NCI-H2227 treated with DMSO at 0.1 percent for 48 hours (cell line): ENCODE measurements at places on chromosomes 6 and 20.
A peak's percentile ranks its signal among the peaks of the same experiment; 100 is the strongest.

GRCh38 chr6:14210663-14211561 lies 93.3 kb downstream of the CD83 start:
- DNase-seq: peak; percentile 94

GRCh38 chr20:8132484-8133309 lies 631 bp downstream of the PLCB1 start:
- no peak for DNase-seq

DNA sequence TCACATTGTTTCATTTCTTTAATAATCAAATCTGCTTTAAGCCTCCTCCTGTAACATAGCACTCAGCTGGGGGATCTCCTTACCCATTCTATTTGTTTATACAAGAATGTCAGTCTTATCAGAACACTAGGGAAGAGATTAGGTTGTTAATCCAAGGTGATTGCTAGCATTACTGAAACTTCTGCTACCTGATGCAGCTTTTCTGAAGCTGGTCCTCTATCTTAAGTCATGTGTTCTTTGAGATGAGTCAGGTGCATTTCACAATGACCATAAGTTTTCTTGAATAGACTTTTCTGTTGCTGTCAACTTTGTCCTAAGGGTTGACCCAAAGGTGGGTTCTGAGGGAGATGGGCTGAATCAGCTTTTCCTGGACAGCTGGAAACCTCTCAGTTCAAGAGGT lies 60.7 kb upstream of the SYNCRIP start:
- DNase-seq: no peak

DNA sequence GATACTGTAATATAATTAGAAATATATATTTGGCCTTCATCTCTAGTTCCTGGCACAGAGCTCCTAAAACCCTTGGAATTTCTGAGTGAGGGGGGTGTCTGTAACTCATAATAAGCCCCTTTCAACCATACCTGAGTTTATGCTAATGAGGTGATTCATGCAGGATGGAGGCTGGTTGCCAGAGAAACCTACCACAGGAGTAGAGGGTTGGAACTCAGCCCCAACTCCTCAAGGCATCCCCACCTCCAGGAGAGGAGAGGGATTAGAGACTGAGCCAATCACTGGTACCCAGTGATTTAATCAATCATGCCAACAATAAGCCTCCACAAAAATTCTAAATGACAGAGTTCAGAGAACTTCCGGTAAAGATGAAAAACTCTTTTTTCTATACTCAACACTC lies 17.5 kb downstream of the UQCC1 start:
- no peak for DNase-seq

DNA sequence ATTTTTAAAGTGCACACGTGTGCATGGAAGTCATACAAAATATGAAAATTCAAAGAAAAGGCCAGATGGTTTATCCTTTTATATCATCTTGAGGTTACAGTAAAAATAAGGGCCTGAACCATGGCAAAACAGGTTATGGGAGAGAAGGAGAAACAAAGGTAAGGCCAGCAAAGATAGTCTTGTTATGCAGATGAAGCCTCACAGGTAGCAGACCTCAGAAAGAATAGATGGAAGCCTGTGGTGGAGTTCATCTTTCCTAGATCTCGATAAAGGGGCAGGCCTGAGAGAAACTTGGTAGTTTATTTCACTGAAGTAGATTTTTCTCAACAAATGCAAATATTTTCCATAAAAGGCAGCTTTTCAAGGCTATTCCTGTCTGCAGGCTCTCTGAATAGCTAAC lies 693.8 kb downstream of the KHDRBS2 start:
- DNase-seq: no peak

DNA sequence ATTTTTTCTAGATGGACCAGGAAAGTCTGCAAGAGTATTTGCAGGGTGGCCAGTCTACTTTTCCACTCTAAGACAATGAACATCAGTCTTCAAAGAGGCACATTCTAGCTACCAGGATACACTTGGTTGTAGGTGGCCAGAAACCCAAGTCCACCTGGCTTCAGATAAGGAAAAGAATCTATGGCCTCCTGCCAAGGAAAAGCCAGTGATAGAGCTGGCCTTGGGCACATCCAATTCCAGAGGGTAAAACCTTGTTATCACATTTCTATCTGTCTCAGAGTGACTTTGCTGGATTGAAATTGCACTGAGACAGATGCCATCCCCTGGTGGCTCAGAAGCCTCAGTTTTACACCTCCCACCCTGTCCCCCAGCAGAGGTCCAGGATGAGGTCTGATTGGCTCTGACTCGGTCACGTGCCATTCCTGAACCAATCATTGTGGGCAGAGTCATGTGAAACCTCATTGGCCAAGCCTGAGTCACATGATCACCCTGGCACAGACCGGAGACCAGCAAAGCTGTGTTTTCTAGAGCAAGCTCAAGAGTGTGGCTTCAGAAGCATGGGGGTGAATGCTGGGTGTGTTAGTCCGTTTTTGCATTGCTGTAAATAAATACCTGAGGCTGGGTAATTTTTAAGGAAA lies 497.4 kb upstream of the SULF2 start:
- DNase-seq: no peak

DNA sequence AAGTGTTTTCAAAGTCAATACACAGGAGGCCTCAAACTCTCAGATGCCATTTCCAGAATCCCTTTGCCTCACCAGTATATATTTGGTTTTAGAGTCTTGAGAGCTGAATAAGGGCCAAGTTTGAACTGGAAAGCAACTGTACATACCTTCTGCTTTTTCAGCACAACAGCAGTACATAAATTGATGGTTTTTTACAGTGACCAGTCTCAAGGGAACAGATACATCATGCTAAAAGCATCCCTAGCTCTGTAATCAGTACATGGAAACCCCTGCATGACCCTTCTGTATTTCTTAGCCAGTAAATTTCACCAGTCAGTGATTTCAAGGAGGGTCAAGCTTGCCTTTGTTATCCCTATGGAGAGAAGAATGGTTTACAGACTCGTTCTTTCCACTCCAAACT lies 40.6 kb upstream of the ECHDC1 start:
- peak; percentile 14 for DNase-seq

GRCh38 chr6:161152907-161153662 lies 120.8 kb downstream of the AGPAT4 start:
- DNase-seq: no peak

DNA sequence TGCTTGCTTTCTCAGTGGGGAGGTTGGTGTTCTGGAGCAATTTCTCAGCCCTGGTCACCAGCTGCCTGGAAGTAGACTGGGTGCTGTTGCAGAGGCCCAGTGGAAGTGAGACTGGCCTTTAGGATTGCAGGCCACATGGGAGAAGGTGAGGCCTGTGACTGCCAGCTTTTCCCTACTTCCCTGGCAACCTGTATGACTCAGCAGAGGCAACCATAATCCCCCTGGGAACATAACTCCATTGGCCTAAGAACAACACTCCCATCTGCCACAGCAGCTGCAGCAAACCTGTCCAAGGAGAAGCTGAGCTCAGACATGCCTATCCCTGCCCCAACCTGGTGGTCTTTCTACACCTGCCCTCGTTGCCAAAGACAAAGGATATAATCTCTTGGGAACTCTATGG lies 473.5 kb upstream of the SPTLC3 start:
- no peak for DNase-seq

DNA sequence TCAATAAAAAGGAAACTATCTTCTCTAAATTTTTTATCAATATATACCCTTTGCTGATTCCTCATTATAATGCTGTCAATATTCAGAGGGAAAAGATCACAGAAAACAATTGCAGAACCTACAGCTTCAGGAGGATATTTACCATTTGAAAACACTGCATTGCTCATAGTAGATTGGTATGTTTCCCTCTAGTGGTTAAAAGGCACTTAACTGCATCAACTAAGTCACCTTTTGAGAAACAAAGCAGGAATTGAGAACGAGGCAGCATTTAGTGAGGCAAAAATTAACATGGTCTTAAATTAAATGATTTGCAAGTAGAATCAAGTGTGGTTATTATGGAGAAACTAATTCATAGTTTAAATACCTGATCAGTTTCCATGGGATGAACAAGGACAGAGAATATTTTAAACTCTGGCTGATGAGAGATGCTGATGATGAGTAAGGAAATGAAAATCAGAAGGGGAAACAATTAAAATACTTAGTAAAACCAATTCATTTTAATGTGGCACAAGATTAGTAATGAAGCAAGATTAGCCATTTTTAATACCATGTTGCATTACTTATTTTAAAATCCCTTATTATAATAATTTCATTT lies 642.1 kb downstream of the EPHA7 start:
- DNase-seq: peak; percentile 11

GRCh38 chr6:72621291-72622093 lies at the start of gene KCNQ5:
TSS of gene KCNQ5 (plus strand) at chr6:72622064.
- DNase-seq: peak; percentile 37

GRCh38 chr6:2680264-2680922 lies 70.3 kb downstream of the MYLK4 start:
- no peak for DNase-seq

- DNase-seq: no peak
Observed at GRCh38 chr6:155432293-155432692, 23.3 kb downstream of the NOX3 start.

GRCh38 chr6:48825501-48826151 lies 637.4 kb downstream of the MMUT start:
- no peak for DNase-seq

- no peak for DNase-seq
Observed at GRCh38 chr6:34031625-34032383, 114.1 kb downstream of the GRM4 start.

DNA sequence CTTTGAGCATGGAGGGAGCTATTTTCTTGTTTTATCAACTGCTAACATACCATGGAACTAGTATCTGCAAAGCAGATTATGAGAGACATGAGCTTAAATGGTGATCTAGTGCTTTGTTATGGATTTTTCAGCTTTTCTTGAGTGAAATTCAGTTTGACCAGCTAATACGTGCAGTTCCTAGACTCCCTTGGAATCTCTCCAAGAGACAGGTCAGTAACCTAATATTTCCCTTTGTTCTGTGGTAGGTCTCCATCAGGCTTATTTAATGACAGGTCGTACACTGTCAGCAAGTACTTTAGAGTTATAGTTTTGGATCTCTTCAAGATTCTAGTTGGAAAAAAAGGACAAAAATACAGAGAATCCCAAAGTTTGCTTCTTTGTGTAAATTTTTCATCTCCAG lies 43.9 kb downstream of the HDAC2 start:
- no peak for DNase-seq

GRCh38 chr6:7894262-7895124 lies 16.1 kb downstream of the TXNDC5 start:
- DNase-seq: no peak

DNA sequence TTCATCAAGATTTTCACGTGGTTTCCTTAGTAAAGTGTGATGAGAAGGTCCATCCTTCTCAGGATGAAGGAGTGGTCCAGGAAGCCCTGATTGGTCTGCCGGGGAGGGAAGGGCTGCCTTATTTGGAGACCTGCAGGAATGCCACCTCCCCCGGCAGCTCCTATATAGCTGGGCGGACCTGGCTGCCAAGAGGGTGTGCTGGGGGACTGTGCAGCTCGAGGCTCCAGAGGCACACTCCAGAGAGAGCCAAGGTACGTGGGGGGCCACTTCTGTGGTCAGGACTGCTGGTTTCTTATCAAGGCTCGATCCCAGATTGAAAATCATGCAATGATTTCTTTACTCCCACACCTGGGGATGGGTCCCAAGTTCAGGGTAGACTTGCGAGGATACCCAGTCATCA lies at the start of gene PRND:
Gene PRND (plus strand): TSS at position 191 of the 400 bp plus-strand sequence. CDS start 2,643 bp downstream, outside the sequence.
- DNase-seq: no peak

DNA sequence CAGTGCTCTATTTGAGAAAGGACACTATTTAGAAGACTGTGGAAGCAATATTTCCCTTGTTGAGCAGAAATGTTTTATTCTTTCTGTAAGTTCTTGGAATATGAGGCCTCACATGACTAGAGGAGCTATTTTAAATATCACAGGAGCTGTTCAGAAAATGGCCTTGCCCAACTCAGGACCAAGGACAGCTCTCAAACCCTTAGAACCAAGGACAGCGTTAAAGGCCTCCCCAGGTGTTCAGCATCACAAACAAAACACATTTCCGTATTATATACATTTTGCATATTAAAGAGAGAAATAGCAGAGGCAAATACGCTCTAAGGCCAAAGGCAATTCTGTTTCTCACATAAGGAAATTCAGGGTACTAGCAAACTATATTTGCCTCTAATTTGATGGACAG lies 631.4 kb downstream of the CDH26 start:
- no peak for DNase-seq

- DNase-seq: peak; percentile 88
Observed at GRCh38 chr20:35447082-35447789, 8.2 kb upstream of the CEP250 start.

DNA sequence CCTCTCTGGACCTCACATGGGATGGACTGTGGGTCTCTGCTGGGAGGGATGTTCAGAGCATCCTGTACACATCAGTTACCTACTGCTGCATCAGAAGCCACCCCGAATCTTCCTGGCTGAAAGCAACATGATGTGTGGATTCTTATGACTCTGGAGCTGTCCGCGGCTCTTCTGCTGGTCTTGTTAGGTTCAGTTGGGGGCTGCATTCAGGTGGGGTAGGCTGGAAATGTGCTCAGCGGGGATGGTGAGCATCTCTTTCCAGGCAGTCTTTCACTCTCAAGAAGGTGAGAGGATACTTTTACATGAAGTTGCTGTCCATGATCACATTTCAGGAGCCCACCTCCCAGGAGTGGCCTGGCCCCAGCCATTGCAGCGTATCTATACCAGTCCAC lies 5.2 kb upstream of the CST5 start:
- DNase-seq: no peak

DNA sequence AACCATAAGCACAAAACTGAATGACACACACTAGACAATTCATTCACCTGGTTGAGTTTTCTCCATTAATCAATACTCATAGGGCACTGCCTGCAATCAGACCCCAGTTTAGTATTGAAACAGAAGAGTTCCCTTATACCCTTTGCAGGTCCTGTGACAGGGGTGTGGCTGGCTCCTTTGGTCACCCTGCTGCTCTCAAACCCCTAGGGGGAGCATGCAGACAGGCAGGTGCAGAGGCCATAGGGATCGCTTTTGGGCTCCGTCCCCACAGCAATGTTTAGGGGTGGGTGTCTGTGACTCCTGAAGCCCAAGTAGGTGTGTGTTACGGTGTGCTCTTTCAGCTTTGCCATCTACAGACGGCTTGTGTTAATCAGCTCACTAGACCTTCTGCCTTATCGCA lies 210.4 kb downstream of the CENPW start:
- no peak for DNase-seq

DNA sequence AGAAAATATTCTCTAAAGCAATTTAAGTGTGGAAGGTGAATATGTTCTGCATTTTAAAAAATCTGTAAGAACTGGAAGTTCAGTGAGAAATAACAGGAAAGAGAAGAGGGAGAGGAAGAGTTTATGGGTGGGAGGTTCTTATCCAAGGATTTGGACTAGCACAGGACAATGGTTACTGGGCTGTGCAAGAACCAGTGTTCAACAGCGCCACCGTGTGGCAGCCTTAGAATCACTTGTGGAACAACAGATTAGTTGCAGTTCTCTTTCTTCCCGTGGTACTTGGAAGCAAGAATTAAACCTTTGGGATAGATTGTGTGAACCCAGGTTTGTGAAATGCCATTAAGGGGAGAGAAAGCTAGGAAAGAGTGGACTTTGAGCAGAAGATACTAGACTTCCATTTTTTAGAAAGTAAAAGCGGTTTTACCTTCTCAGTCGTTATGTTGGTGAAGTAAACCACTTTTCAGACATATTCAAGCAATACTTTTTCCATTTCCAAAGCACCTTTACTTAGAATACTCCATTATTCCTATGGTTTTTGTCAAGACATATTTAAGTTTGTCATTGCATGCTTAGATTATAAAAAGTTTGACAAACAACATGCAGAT lies 436.7 kb downstream of the RNF144B start:
- no peak for DNase-seq
